ENCODE measurements at places on chromosomes 11 and 22.

- no peak for DNase-seq
Measured at GRCh38 chr11:70703141-70704064, 305.1 kb downstream of the CTTN start.

DNA sequence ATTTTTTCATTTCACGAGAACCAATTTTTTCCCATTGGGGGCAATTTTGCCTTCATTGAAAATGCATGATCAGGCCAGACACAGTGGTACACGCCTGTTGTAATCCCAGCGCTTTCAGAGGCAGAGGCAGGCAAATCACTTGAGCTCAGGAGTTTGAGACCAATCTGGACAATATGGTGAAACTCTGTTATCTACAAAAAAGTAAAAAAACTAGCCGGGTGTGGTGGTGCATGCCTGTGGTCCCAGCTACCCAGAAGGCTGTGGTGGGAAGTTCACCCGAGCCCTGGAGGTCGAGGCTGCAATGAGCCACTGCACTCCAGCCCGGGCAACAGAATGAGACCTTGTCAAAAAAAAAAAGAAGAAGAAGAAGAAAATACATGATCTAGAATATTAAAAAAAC lies 19.2 kb upstream of the UPK3A start:
- DNase-seq, result no peak

- no peak for DNase-seq
Measured at GRCh38 chr11:5225480-5225871, 1.4 kb downstream of the HBB start.

- DNase-seq, result no peak
Measured at GRCh38 chr11:77039491-77040400, 5.5 kb downstream of the B3GNT6 start.

GRCh38 chr22:36171941-36172340 lies 11.4 kb upstream of the APOL3 start:
- no peak for DNase-seq

DNA sequence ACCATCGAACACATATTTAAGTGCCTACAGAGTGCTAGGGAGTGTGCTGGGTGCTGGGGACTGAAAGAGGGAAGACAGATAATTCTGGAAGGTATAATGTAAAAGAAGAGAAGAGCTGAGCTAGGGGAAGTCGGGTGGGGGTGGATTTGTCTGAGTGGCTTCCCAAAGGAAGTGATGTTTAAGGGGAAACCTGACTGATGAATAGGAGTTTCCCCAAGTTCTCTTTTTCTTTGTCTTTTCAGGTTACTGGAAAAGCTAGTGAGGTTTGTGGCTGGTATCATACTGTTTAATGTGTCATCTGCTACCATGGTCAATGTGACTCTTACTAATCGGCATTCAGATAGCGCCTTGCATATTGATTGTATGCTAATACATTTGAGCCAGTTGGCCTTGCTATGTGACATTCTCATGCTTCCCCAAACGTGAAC lies 151.6 kb upstream of the MTMR2 start:
- DNase-seq, result no peak

DNA sequence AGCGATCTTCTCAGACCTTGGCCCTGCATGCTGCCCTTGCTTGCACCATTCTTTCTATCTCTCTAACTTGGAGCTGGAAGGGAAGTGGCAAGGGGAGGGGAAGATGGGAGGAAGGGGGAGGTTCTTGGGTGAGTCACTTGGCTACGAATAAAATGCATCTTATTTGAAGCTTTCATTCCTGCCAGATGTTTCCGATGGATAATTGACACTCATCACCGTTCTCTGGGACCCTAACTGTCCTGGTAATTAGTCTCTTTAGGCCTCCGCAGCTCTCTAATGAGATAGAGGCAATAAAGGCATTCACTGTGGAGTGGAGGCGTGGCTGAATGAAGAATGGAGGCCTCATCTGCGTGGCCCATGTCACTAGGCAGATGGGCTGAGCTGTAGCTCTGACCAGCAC lies 960.1 kb downstream of the NTM start:
- DNase-seq, result no peak
